ENCODE measurements at places on chromosomes 4 and X.

GRCh38 chr4:156829201-156829873, 142.3 kb downstream of the PDGFC start:
- DNase-seq, result no peak

DNA sequence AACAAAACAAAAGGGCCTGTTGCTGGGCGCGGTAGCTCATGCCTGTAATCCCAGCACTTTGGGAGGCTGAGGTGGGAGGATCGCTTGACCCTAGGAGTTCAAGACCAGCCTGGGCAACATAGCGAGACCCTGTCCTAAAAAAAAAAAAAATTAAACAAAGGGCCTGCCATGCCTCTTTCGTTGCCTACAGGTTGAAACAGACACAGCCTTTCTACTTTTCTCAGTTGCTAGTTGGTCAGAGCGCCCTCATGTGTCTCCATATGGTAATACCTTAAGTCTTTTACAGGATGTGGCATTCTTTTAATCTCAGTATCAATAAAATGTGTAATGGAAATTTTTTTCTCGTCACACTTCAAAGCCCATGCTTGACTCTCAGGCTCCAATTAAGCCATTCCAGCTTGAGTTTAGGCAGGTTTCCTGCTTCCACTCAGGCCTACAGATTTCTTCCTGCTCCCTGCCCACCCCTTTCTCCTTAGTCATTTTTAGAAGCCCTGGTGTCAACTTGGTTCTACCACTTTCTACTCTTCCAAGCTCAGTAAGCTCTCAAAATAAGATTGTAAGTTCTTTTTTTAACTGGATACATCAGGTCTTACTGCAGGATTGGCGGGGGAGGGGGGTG, 4.6 kb upstream of the SOWAHD start:
- peak; percentile 90 for DNase-seq

DNA sequence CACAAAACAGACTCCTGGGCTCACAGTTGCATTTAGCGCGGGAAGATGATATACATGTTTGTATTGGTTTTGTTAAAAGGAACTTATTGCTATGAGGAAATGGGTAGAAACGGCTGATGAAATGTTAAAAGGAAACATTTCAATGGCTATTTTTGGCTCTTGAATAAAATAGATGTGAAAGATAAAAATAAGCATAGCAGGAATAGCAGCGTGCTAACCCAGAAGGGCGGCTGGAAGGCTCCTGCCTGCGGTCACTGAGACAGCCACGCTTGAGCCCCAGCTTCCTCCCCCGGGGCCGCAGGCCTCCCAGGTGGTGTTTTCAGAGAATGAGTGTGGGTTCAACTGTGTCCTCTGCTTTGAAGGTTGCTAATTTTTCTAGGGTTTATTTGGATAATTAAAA, 35.0 kb upstream of the CLCN4 start:
- no peak for DNase-seq

DNA sequence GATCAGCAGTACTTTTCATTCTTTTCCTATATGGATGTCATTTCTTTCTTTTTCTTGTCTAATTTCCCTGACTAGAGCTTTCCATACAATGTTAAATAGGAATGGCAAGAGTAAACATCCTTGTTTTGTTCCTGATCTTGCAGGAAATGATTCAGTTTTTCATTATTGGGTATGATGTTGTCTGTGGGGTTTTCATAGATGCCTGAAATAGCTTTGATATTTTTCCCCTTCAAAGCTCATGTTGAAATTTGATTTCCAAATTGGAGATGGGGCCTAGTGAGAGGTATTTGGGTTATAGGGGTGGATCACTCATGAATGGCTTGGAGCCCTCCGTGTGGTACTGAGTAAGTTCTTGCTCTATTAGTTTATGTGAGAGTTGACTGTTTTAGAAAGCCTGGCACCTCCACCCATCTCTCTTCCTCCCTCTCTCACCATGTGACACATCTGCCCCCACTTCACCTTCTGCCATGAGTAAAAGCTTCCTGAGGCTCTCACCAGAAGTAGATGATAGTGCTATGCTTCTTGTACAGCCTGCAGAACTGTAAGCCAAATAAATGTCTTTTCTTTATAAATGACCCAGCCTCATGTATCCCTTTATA, 22.3 kb upstream of the VSIG1 start:
- no peak for DNase-seq

- no peak for DNase-seq
Observed at GRCh38 chrX:104564335-104564734, 1.7 kb upstream of the IL1RAPL2 start.

GRCh38 chrX:143435916-143436315, 81.4 kb downstream of the SPANXN3 start:
- DNase-seq, result no peak

DNA sequence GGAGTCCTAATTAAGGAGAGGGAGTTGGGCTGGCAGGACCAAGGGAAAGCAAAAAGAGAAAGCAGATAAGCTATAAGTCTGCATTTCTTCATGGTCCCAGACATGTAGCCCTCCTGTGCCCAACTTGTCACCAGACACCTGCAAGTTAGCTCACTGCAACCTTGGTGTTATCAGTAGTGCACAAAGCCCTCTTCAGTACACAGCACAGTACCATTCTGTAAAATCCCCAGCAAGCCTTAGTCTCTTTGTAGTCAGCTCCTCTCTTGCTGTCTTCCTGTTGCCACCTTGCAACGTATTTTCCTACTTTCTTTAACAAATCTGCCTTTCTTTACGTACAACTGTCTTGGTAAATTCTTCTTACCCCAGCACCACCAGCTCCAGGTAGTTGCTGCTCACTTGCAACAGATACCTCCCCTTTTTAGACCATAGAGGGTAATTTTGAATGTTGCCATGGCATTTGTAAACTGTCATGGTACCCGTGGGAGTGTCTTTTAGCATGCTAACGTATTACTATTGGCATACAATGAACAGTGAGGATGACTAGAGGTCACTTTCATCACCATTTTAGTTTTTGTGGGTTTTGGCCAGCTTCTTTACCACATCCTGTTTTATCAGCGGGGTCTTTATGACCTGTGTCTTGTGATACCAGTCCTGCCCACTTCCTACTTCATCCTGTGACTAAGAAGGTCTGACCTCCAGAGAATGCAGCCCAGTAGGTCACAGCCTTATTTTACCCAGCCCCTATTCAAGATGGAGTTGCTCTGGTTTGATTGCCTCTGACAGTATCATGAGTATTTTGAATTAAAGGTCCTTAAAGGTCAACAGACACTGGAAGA, 28.3 kb upstream of the AP1S2 start:
- DNase-seq, result no peak

- peak; percentile 86 for DNase-seq
Observed at GRCh38 chrX:16882702-16883486, 12.7 kb upstream of the RBBP7 start.

DNA sequence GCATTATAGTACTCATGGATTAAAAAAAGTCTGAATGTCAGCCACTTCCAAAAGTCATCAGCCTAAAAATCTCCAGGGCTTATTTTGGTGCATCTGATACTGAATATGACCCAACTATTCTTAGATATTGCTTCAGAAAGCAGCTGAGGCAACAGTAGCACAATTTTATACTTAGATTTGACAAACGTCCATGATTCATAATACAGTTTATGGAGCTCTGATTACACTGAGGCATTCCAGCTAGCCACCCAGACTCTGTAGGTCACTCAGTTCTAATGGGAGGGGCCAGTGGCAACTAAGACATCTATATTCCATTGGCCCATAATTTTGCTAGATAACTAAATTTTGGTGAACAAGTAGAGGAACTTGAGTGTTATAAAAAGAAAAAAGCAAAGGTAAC, 10.3 kb downstream of the SPATA4 start:
- no peak for DNase-seq

DNA sequence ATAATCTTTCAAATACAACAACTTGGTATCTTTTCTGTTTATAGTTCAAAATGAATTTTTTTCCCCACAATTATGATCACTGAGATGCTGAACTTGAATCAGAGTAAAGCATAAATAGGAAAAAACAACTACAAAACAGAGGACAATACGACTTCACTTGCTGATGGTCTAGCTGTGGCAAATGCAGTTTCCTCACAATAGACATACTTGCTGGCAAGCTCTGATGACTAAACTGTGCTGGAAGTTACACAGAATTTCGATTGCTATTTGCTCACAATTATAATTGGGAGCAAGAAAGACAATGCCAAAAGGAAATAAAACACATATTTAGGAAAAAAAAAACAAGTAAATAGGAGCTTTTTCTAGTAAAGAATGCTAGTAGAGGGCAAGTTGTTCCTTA, 14.7 kb downstream of the VEGFC start:
- DNase-seq, result no peak

DNA sequence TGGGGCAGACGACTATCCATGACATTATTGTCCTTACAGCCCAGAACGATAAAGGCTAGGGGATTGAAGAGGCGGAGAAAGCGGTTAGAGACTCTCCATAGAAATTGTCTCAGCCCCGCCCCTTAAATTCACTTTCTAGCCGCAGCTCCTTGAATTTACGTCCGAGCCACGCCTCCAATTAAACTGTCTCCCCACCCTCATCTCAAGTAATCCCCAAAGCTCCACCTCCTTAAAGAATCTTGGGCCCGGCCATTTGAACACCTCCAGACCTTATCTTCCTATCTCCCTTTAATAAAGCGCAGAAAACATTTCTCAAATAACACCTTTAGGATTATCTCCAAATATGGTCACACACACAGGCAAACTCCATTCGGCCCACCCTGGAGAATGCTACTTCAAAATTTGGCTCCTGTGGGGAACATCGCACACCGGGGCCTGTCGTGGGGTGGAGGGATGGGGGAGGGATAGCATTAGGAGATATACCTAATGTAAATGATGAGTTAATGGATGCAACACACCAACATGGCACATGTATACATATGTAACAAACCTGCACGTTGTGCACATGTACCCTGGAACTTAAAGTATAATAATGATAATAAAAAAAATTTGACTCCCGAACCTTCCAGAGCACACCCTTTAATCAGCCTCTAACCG, 7.2 kb upstream of the MAGIX start:
- DNase-seq, result peak; percentile 80

DNA sequence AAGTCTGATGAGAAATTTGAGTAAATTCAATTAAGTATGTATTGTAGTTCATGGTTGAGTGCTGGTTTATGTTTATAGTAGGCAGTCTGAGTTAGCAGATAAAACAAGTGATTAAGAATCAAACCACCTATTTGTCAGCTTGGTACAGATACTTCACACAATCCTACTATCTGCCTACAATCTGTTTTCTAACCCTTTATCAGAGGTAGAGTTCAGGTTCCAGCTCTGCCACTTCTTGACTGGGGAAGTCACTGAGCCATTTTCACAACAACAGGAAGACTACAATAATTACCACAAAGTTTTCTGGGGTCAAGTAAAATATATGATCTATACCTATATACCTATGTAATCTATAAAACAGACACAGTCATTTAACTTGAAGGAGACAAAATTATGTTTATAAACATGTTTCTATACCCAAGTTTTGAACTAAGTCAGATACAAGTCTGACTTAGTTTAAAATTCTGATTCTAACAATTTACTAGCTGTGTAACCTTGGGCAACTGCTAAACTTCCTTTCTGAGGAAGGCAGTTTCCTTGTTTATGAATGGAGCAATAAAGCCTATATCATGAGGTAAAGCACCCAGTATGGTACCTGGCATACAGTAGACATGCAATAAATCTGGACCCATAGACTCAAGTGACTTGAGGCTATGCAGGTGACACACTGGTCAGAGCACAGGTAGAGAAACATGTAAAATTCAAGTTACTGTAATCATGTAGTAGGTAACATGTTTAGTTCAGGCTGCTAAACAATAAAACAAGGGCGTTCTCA, 37.2 kb upstream of the BDH2 start:
- no peak for DNase-seq

GRCh38 chrX:56800801-56801200, 71.8 kb downstream of the NBDY start:
- peak; percentile 83 for DNase-seq

GRCh38 chrX:53594354-53594753, 92.2 kb downstream of the HUWE1 start:
- DNase-seq, result no peak

- peak; percentile 5 for DNase-seq
Observed at GRCh38 chrX:69028761-69029120, 136.5 kb downstream of the PJA1 start.

DNA sequence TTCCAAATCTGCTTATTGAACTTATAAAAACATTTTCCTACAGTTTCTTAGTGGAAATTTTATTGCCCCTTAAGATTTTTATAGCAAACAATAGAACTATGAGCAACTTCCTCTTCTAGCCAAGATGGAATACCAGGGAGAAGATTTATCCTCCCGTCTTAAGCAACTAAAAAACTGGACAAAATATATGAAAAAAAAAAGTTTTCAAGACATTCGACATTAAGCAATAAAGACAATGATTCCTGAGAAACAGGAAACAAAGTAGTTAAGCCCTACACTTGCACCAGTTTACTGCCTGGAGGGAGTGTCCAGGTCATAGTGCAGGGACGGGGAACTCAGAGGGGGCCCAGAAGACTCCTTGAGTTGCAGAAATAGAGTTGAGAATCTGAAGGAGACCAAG, 516.1 kb upstream of the DIPK2B start:
- DNase-seq, result no peak

- DNase-seq, result no peak
Observed at GRCh38 chr4:40681600-40681999, 51.9 kb upstream of the RBM47 start.

DNA sequence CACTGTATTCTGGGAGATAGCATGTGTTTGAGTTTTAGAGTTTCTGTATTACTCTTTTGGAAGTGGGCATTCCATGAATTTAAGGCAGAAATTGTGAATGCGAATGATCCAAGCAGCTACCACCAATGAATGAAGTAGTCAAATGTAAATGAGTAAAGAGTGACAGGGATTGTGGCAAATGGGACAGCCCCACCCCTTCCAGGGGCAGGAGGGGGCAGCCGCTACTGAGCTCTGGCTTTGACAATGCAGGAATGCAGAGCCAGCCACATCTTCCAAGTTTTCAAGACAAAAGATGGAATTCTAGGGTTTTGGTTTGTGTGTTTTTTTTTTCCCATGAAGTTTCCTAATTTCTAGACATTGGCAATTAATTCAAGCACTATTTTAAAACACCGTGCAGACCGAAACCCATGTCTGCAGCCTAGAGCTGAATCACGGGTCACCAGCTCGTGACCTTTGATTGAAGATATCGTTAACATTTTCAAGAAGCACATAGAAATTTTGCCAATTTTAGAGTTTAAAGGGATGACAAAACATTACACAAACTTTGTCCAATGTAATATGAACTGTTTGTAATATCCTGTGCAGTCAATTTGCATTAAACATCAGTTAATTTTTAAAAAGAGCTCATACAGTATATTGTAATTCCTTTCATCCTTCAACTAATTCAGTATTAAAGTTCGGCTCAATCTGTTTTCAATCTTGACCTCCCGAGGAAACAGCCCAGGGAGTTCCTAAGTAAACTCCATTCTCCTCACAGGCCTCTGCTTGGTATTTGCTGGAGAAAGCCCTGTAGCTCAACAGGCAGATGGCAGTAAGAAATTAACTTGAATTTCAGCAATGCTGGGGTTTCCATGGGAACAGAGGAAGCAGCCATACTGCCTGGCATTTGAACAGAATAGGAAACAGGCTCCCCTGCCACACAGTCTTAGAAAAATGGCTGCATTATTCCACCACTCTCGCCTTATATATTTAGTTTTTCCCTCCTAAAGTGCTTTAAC, 83.4 kb downstream of the UCHL1 start:
- no peak for DNase-seq
